Esophagus squamous epithelium (tissue), 5 donors: ENCODE measurements at places on chromosomes 3 and 15. TPM values are rescaled to one million over a fixed set of nuclear protein-coding genes. Genes with fewer than 3 reads are reported as not detected.

The CCDC39 gene
- not detected for total RNA-seq

DNA sequence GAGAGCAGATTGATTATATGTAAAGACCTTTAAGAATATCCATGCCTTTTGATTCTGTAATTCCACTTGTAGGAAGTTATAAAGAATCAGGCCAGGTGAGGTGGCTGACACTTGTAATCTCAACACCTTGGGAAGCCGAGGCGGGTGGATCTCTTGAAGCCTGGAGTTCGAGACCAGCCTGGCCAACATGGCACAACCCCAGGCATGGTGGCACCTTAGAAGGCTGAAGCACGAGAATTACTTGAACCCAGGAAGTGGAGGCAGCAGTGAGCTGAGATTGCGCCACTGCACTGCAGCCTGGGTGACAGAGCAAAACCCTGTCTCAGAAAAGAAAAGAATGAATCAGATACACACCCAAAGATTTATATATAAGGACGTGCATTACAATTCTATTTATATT, 33.9 kb downstream of the HRH1 start:
- DNase-seq: no peak
- peaks cover 11% of the 10 kb centered on the region for H3K4me1 ChIP-seq
- peak overlapping the region; percentile 11 for H3K27ac ChIP-seq
- no peaks in the 10 kb centered on the region for H3K36me3 ChIP-seq
- H3K27me3 ChIP-seq: no peaks in the 10 kb centered on the region

The RAP2B gene
- total RNA-seq: 20.1 TPM

- no peaks in the 10 kb centered on the region for H3K27me3 ChIP-seq
- DNase-seq: no peak
- no peaks in the 10 kb centered on the region for H3K36me3 ChIP-seq
- no peak overlapping the region for H3K4me3 ChIP-seq
These were observed 826.8 kb upstream of the CFAP20DC start for GRCh38 chr3:59876533-59877062.

DNA sequence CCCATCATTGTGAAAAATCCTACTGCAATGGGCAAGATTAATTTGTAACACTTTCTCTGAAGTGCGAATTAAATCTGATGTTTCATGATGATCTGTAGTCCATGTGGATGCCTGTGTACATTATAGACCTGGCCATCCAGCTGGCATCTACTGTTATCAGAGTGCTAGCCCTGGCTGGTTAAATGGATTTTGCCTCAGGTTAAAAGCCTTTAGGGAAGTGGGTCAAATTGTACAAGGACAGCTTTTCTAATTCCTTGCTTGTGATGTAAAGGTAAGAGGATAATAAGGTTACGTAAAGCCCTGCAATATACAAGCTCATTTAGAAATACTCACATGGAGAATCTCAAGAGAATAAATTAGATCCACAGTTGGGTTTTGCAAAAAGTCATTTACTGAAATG, 138.2 kb downstream of the EPHA3 start:
- H3K36me3 ChIP-seq: no peaks in the 10 kb centered on the region
- H3K4me3 ChIP-seq: no peak overlapping the region
- DNase-seq: no peak
- H3K4me1 ChIP-seq: no peaks in the 10 kb centered on the region
- no peak overlapping the region for H3K27ac ChIP-seq
- H3K27me3 ChIP-seq: no peaks in the 10 kb centered on the region

- H3K4me1 ChIP-seq: no peaks in the 10 kb centered on the region
- H3K27ac ChIP-seq: peak overlapping the region; percentile 64
- no peaks in the 10 kb centered on the region for H3K36me3 ChIP-seq
These were observed 46.7 kb upstream of the ABHD2 start for GRCh38 chr15:89041507-89041906.

The DNAJC17 gene
- total RNA-seq: 13.9 TPM

- H3K36me3 ChIP-seq: no peaks in the 10 kb centered on the region
- no peak overlapping the region for H3K4me3 ChIP-seq
- DNase-seq: no peak
These were observed 49.6 kb downstream of the CEMIP start for GRCh38 chr15:80828796-80829195.

The C2CD4A gene
- total RNA-seq: 1.8 TPM

- DNase-seq: no peak
- no peak overlapping the region for H3K4me3 ChIP-seq
- H3K27me3 ChIP-seq: no peaks in the 10 kb centered on the region
- peak overlapping the region; percentile 50 for H3K27ac ChIP-seq
- no peaks in the 10 kb centered on the region for H3K36me3 ChIP-seq
These were observed 490.2 kb downstream of the IGSF11 start for GRCh38 chr3:118544458-118544857.

DNA sequence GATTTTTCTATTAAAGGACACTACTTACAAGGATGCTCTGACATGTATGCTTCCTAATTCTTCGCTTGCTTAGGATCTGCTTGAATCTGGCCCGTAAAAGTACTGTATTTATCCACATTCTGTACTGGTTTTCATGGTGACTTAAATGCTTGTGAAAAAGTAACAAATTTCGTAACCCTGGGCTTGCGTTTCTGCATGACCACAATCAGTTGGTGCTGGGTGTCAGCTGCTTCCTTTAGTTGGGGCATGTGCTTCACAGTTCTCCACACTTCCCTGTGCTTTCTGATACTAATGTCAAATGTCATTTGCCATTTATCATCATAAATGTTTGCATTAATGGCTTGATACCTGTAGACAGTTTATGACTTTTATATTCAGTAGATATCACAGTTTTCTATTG, 218.4 kb upstream of the MLF1 start:
- no peak for DNase-seq
- H3K4me3 ChIP-seq: no peak overlapping the region
- no peaks in the 10 kb centered on the region for H3K36me3 ChIP-seq

DNA sequence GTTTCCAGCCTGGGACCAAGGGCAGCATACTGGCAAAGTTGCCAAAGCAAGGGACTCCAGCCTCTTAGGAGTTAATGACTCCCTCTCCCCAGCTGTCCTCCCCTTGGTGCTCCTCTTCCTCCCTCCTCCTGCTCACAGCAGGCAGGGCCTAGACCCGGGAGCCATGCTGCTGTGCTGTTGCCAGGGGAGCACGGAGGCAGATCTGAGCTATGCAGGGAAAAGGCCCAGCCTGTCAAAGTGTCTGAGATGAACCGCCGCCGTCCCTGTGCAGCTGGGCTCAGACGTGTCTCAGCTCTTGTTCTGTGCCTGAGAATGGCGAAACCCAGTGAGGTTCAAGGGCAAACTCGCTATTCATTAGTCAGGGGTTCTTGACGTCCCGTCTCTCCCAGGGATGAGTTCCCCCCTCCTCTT, 60.8 kb upstream of the POLG start:
- no peak for DNase-seq
- no peak overlapping the region for H3K4me3 ChIP-seq
- peaks cover 17% of the 10 kb centered on the region for H3K4me1 ChIP-seq
- no peaks in the 10 kb centered on the region for H3K36me3 ChIP-seq
- no peak overlapping the region for H3K27ac ChIP-seq
- H3K27me3 ChIP-seq: peaks cover 14% of the 10 kb centered on the region

GRCh38 chr3:65170390-65171042, 482.7 kb upstream of the ADAMTS9 start:
- H3K36me3 ChIP-seq: no peaks in the 10 kb centered on the region
- no peak overlapping the region for H3K4me3 ChIP-seq
- no peak for DNase-seq
- peak overlapping the region; percentile 57 for H3K27ac ChIP-seq
- peaks cover 14% of the 10 kb centered on the region for H3K4me1 ChIP-seq

- H3K27ac ChIP-seq: no peak overlapping the region
- H3K4me3 ChIP-seq: no peak overlapping the region
These were observed 6.0 kb upstream of the HERC1 start for GRCh38 chr15:63839722-63840121.

GRCh38 chr15:81152799-81153198, 18.7 kb downstream of the CFAP161 start:
- DNase-seq: no peak
- H3K4me3 ChIP-seq: no peak overlapping the region
- no peaks in the 10 kb centered on the region for H3K4me1 ChIP-seq
- H3K27ac ChIP-seq: no peak overlapping the region
- H3K27me3 ChIP-seq: peaks cover 2% of the 10 kb centered on the region
- H3K36me3 ChIP-seq: no peaks in the 10 kb centered on the region

GRCh38 chr15:29682361-29682760, 139.9 kb downstream of the TJP1 start:
- H3K36me3 ChIP-seq: no peaks in the 10 kb centered on the region
- peaks cover 4% of the 10 kb centered on the region for H3K4me1 ChIP-seq
- H3K4me3 ChIP-seq: no peak overlapping the region
- no peak for DNase-seq
- no peak overlapping the region for H3K27ac ChIP-seq

The CGNL1 gene
- total RNA-seq: 6.5 TPM

- peak overlapping the region; percentile 69 for H3K27ac ChIP-seq
- H3K4me1 ChIP-seq: peaks cover 5% of the 10 kb centered on the region
- no peak for DNase-seq
- H3K27me3 ChIP-seq: no peaks in the 10 kb centered on the region
- H3K36me3 ChIP-seq: no peaks in the 10 kb centered on the region
These were observed 114.1 kb upstream of the GALNT15 start for GRCh38 chr3:16060358-16060852.

DNA sequence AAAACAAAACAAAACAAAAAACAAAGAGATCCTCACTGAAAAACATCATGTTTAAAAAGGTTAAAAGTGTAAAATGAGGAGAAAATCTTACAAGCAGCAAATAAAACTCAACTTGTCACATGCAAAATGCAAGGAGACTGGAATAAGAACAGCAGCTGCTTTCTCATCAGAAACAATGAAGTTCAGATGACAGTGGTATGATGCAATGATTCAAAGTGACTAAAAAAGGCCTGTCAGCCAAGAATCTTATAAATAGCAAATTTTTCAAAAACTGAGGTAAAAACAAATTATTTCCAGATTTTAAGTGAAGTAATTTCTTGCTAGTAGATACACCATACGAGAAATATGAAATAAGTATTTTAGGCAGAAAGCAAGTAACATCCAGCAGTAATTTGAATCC, 68.6 kb upstream of the EPHA3 start:
- no peak overlapping the region for H3K27ac ChIP-seq
- no peaks in the 10 kb centered on the region for H3K36me3 ChIP-seq
- no peak for DNase-seq
- no peaks in the 10 kb centered on the region for H3K27me3 ChIP-seq
- no peak overlapping the region for H3K4me3 ChIP-seq

- H3K4me3 ChIP-seq: no peak overlapping the region
- H3K27ac ChIP-seq: no peak overlapping the region
- DNase-seq: no peak
- H3K4me1 ChIP-seq: peaks cover 17% of the 10 kb centered on the region
- H3K27me3 ChIP-seq: no peaks in the 10 kb centered on the region
These were observed 5.0 kb upstream of the AP3S2 start for GRCh38 chr15:89898614-89899294.

DNA sequence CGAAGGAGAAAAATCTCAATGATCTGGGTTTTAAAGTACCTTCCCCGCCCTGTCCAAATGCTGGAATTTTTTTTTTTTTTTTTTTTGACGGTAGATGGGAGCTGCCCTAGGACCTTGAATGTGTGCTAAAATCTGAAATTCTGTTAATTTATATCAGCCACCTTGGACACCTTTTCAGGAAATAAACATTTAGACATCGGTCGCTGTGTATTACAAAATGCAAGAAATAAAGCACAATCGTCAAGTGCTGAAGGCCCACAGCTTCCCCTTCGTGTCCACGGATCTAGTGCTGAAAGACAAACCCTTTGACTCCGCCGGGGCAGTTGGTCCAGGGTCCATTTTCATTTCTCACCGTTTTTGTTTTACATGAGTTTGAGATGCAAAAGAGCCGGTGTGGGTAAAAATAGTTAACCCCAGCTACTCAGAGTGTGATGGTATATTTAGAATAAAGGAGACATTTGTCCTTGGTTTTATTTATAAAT, 90.2 kb upstream of the CHD2 start:
- no peak for DNase-seq
- H3K4me3 ChIP-seq: peak overlapping the region; percentile 60
- H3K4me1 ChIP-seq: peaks cover 15% of the 10 kb centered on the region
- no peaks in the 10 kb centered on the region for H3K36me3 ChIP-seq
- H3K27ac ChIP-seq: peak overlapping the region; percentile 99
- H3K27me3 ChIP-seq: no peaks in the 10 kb centered on the region
